Germinal center (tissue), 1 donor: ENCODE measurements at places on chromosomes 2 and 18.

DNA sequence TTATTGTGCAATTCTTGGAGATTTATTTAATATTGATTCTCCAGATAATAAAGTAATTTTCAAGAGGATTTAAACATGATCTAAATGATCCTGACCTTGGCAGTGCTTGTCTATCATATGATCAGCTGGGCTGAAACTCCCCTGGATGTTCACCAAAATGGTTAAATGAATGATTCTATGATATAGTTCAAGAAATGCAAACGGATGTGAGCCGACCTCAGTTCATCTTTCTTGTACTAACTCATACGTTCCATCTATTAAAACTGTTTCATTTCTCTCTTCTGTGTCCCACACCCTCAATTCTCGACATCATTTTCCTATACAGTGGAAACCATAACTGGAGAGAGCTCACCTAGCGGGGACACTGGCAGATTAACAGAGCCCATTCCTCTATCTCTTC is 281.7 kb upstream of the CCDC68 start:
- DNase-seq: no peak

DNA sequence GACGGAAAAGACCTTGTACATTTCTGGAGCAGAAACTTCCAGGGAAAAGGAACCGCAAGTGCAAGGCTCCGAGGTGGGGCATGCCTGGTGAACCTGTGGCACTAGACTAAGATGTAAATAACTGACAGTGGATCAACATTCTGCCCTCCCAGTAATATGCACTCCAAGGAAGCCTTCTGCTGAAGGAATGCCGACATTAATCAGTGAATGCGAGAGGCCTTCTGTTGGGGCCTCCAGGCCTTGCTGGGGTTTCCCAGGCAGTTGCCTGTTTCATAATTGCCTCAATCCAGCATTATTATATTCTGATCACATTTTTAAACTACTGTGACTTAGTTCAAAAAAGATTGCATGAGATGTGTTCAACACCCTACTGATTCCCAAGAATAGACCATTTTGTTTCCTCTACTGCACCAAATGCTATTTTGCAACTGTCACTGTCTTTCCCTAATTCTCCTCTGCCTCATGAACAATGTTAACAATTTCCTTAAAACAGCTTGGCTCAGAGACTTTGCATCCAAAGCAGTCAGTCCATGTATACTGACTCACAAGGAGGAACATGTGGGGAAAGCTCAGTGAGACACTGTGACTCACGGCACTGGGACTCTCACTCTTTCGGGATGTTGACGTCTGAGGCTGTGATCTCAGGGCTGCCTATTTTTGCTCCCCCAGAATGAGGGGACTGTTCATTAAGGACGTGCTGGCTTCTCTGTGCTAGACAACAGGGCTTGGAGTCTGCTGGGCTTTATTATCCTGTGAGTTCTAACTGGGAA is 10.5 kb upstream of the DSG2 start:
- no peak for DNase-seq

- DNase-seq: no peak
Measured at GRCh38 chr2:172415865-172416183, 11.6 kb upstream of the ITGA6 start.

DNA sequence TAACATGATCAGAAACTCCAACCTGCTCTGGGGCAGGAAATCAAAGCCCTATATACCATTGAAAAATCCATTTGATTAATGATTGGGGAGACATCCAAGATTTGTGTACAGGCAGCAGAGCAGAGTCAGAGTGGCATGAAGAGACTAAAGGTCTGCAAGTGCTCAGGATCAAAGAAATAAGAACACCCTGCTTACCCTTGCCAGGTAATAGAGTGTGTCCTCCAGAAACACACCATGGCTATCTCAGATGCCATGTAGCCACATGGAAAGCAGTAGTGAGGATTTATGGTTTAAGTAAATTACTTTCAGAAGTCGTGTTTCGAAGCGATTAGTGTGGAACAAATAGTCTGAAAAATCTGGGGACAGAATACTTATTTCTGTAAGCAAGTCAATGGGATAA is 592.9 kb downstream of the SUCLG1 start:
- DNase-seq: no peak

- DNase-seq: no peak
Measured at GRCh38 chr2:102053096-102053495, 61.3 kb downstream of the IL1R2 start.
